ENCODE measurements at places on chromosomes 12 and 14.

DNA sequence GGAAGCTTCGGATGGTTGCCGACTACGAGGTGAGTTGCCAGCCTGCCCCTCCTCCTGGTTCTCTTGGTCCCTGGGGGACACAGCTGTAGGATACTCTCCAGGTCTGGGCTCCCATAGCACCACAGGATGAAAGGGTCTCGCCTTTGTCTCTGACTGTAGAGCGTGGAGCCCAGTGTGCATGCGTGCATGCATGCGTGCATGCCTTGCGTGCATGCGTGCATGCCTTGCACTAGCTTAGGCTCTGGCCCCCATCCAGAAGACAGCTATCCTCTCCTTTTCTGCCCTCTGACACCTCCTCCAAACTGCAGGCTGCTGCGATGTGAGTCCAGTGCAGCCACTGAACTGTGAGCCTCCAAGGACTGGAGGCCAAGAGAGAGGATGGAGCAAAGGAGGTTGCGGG is 19.1 kb downstream of the NGB start:
- no peak overlapping the region for H3K27ac ChIP-seq
- no peak overlapping the region for H3K4me3 ChIP-seq
- no peaks in the 10 kb centered on the region for H3K27me3 ChIP-seq
- no peak for DNase-seq
- no peaks in the 10 kb centered on the region for H3K36me3 ChIP-seq

DNA sequence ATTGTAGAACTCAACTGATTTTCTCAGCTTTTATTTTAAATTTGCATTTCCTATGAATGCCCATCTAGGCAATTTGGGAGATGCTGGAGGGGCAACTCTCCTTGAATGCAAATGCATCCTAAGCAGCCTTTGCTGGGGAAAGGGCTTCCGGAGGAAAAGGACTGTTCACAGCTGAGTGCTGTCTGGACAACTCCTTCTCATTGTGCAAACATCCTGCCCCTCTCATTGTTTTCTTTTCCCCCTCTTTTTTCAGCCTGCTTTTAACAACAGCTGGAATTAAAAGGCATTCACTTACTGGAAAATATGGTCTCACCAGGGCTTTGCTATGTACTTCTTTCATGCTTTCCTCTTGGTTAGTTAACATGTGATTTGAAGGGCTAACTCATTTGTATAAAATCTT is 397.8 kb downstream of the FUT8 start:
- H3K27ac ChIP-seq, result no peak overlapping the region
- DNase-seq, result no peak
- H3K27me3 ChIP-seq, result no peaks in the 10 kb centered on the region
- no peaks in the 10 kb centered on the region for H3K4me1 ChIP-seq
- H3K36me3 ChIP-seq, result no peaks in the 10 kb centered on the region

- no peak overlapping the region for H3K27ac ChIP-seq
- peaks cover 44% of the 10 kb centered on the region for H3K36me3 ChIP-seq
- H3K4me3 ChIP-seq, result no peak overlapping the region
- DNase-seq, result no peak
- H3K27me3 ChIP-seq, result no peaks in the 10 kb centered on the region
- peaks cover 22% of the 10 kb centered on the region for H3K4me1 ChIP-seq
Measured at GRCh38 chr12:70305794-70306193, 60.3 kb upstream of the KCNMB4 start.

DNA sequence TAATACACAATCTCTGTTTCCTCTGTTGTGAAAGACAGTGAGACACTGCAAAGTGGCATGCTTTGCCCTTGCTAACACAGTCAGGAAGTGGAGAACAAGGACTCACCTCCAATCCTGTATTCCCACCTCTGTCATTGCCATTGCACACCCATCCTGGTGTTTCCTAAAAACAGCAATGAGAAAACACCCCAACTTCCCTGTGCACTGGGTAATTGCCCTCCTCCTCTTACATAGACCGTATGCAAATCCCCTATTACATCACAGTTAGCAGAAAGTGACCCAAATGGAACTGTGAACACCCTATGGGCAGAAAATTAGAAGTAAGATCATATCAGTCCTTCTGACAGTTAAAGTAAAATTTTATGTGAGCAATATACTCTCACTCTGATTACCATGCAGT is 355.5 kb downstream of the BCL11B start:
- no peaks in the 10 kb centered on the region for H3K4me1 ChIP-seq
- no peaks in the 10 kb centered on the region for H3K27me3 ChIP-seq
- no peaks in the 10 kb centered on the region for H3K36me3 ChIP-seq
- H3K4me3 ChIP-seq, result no peak overlapping the region

DNA sequence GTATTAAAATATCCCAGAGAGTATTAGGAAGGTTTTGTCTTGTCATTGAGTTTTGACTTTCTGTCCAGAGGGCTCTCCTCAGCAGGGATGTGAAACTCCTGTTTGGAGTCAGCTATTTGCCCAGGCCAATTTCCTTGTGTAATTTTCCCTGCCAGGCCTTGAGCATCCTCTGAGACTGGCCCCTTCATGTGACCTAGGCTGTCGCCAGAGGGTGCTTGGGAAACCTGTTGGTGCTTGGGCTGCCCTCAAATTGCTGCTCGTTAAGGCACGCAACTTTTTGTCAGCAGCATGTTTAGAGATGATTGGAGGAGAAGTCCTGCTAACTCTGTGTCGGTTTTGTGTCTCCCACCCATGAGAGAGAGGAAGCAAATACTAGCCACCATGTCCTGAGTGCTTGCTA is 39.1 kb downstream of the IQSEC3 start:
- H3K27me3 ChIP-seq, result peaks cover 5% of the 10 kb centered on the region
- peaks cover 26% of the 10 kb centered on the region for H3K4me1 ChIP-seq
- H3K36me3 ChIP-seq, result no peaks in the 10 kb centered on the region
- H3K4me3 ChIP-seq, result no peak overlapping the region

GRCh38 chr14:89724628-89724960 is 229.9 kb downstream of the EFCAB11 start:
- DNase-seq, result no peak
- H3K27me3 ChIP-seq, result no peaks in the 10 kb centered on the region
- no peaks in the 10 kb centered on the region for H3K36me3 ChIP-seq
- H3K4me3 ChIP-seq, result peak overlapping the region; percentile 59
- H3K27ac ChIP-seq, result peak overlapping the region; percentile 21

DNA sequence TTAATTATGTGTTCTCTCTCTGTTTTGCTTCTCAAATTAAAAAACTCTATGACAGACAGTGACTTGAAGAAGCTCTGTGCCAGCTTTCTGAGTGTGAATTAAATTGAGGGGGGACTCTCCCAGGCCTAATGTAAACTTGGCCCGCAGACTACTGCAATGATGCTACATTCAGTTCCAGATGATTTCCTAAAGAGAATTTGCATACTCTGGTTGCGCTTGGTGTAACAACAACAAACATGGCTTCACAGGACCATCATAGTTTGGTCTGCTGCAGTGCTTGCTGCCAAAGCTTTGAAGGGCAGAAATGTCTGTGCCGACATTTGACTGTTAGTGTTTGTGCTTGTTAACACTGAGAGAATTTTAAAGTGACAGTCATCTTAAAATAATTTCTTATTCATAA is 25.0 kb downstream of the CFAP54 start:
- H3K27me3 ChIP-seq, result no peaks in the 10 kb centered on the region
- H3K4me1 ChIP-seq, result peaks cover 21% of the 10 kb centered on the region
- peak overlapping the region; percentile 31 for H3K27ac ChIP-seq
- no peak overlapping the region for H3K4me3 ChIP-seq
- H3K36me3 ChIP-seq, result no peaks in the 10 kb centered on the region
- no peak for DNase-seq

GRCh38 chr12:98229540-98229924 is 285.9 kb upstream of the TMPO start:
- H3K4me1 ChIP-seq, result no peaks in the 10 kb centered on the region
- H3K27ac ChIP-seq, result no peak overlapping the region
- H3K4me3 ChIP-seq, result no peak overlapping the region
- DNase-seq, result no peak

DNA sequence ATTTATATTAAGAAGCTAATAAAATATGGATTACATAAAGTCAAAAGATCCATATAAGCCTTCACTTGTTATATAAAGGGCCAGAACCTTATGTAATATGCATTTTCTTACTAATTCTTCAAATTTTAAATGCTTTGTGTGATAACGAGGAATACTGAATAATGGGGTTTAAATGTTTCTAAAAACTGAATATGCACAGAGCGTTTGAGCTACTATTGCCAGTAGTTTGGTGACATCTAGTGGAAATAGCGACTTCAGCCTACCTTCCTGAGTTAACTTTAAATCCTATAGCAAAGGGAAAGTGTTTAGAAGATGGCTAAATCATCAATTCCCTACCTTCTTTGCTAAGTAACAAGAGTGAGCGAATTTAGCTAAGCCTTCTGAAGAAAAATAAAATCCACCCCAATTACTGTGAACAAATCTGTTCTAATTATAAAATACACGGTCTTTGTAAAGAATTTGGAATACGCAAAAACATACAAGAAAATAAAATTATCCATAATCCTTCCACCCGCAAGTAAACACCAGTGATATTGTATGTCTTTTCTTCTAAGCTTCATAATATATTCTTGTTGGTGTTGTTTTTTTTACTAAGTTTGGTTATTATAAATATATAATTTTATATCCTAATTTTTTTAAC is 115.5 kb upstream of the G2E3 start:
- H3K27me3 ChIP-seq, result peaks cover 3% of the 10 kb centered on the region
- no peak overlapping the region for H3K27ac ChIP-seq
- H3K4me3 ChIP-seq, result no peak overlapping the region
- no peak for DNase-seq

- peaks cover 8% of the 10 kb centered on the region for H3K27me3 ChIP-seq
- peaks cover 26% of the 10 kb centered on the region for H3K4me1 ChIP-seq
- no peak overlapping the region for H3K4me3 ChIP-seq
- H3K27ac ChIP-seq, result no peak overlapping the region
- no peak for DNase-seq
Measured at GRCh38 chr12:562634-563033, 100.6 kb downstream of the NINJ2 start.

DNA sequence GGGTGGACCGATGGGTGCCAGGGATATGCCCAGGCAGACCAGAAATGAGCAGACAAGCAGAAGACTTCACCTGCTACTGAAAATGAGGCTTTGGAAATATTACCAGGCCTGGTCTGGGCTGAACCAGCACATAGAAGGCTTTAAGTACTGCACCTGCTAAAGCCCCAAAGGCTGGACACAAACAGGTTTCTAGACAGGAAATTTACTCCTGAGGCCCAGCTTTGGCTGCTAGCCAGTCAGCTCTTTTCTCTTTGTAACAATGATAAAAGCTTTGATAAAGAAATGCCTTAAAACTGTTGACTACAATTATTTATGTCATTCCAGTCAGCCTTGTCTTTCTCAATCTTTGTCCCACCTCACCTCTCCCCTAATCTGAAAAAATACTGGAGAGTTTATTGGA is 228.9 kb upstream of the EGLN3 start:
- no peak overlapping the region for H3K4me3 ChIP-seq
- no peak for DNase-seq
- H3K27ac ChIP-seq, result no peak overlapping the region
- no peaks in the 10 kb centered on the region for H3K36me3 ChIP-seq
- peaks cover 9% of the 10 kb centered on the region for H3K4me1 ChIP-seq

- peaks cover 21% of the 10 kb centered on the region for H3K4me1 ChIP-seq
- no peak overlapping the region for H3K27ac ChIP-seq
Measured at GRCh38 chr14:72513346-72513745, 380.6 kb downstream of the DPF3 start.

DNA sequence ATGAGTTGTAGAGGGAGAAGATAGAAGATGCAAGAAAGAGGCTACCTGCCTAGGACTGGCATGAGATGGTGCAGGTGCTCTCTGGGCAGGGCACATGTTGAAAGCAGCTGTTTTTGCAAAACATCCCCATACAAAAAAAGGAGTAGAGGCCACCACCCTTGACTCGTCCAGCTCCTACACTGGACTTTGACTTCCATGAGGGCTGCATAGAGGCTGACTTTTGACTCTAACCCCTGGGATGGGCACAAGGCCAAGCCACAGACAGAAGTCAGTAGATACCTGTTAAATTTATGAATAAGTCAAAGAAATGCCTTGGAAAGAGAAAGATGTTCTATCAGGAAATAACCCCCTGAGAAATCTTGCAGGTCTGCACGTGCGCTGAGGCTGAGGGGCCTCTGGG is 1139.1 kb upstream of the TMEM132C start:
- no peaks in the 10 kb centered on the region for H3K27me3 ChIP-seq
- no peak overlapping the region for H3K27ac ChIP-seq
- no peaks in the 10 kb centered on the region for H3K4me1 ChIP-seq
- no peaks in the 10 kb centered on the region for H3K36me3 ChIP-seq
- H3K4me3 ChIP-seq, result no peak overlapping the region

DNA sequence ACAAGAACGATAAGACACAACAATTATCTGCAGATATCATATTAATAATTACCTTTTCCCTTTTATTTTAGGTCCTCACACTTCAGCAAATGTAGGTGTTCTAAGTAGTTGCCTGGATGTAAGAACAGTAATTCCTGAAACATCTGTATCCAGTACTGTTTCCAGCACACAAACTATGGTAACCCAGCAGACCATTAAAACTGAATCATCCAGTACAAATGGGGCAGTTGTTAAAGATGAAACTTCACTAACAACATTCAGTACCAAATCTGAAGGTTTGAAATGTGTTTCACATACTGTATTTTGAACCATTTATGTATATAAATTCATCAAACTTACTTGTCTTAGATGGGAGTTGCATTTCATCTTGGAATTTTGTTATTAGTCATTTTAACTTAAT is 31.0 kb downstream of the HCFC2 start:
- H3K27ac ChIP-seq, result no peak overlapping the region
- no peak for DNase-seq
- H3K36me3 ChIP-seq, result peaks cover 66% of the 10 kb centered on the region
- H3K4me1 ChIP-seq, result no peaks in the 10 kb centered on the region

DNA sequence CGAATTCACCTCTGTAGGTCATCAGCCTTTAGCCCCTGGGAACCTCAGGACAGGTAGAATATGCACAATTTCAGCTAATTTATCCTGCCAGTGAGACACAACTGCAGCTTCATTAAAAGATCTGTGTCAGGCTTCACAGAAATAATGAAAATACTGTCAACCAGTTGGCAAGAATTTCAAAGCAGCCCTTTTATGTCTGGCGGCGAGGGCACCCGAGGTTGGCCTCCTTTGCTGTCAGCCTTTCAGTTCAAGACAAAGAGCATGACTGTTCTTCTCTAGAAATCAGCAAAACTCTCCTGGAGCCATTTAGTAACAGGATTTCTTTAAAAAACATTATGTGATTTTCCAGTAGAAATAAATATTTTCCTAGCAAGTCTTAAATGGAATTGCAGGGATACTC is 75.9 kb downstream of the BBS10 start:
- H3K27ac ChIP-seq, result no peak overlapping the region
- peaks cover 3% of the 10 kb centered on the region for H3K27me3 ChIP-seq
- no peaks in the 10 kb centered on the region for H3K4me1 ChIP-seq
- no peak for DNase-seq

GRCh38 chr12:98424726-98425401 is 90.5 kb upstream of the TMPO start:
- H3K27ac ChIP-seq, result no peak overlapping the region
- peaks cover 2% of the 10 kb centered on the region for H3K4me1 ChIP-seq
- DNase-seq, result no peak
- H3K27me3 ChIP-seq, result peaks cover 2% of the 10 kb centered on the region
- no peak overlapping the region for H3K4me3 ChIP-seq

DNA sequence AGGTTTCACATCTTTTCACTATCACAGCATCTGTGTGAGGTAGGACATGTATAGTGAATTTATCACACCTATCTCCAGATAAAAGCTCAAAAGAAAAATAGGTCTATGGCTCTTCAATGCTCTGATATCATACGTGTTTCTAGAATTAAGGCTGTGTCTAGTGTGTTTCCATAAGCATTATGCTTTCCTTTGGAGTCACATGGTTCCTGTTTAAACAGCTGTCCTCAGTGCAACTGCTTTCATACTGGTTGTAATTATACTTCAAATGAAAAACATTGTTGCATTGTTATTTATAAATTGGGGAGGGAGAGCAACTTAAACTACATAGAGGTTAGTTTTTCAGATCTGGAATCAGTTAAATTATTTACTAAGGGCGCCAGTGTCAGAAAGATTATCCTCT is 151.6 kb downstream of the SYT1 start:
- DNase-seq, result no peak
- no peak overlapping the region for H3K27ac ChIP-seq
- H3K36me3 ChIP-seq, result no peaks in the 10 kb centered on the region
- H3K4me1 ChIP-seq, result no peaks in the 10 kb centered on the region
- H3K27me3 ChIP-seq, result no peaks in the 10 kb centered on the region
